ENCODE measurements at places on chromosomes 1 and 21.

GRCh38 chr1:227729881-227730629 is 5.0 kb downstream of the JMJD4 start:
- no peak for DNase-seq

DNA sequence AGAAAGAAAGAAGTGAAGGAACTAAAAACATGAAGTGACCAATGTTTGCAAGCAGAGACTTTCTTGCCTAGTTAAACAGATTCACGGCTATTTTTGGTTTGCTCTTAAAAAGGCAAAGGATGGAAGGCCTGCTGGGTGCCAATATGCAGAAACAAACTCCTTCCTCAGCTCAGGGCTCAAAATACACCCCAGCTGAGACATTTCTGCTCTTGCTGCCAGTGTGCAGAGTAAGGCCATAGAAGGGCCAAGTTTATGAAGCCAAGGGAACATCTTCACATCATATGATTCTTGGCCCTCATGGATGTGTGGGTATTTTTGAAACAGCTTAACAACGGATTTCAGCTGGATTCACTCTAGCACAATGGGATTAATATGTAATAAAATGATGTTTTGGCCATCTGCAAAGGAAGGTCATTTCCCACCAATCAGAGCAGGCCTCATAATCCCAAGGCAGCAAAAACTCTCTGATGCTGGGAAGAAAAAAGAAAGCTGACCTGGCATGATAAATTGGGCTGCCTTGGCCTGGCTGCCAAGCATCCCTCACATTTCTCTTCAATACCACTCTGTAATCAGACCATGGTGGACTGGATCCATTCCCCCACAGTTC is 70.7 kb downstream of the CAPZB start:
- no peak for DNase-seq

GRCh38 chr1:205447457-205448341 is 8.1 kb downstream of the BLACAT1 start:
- DNase-seq, result no peak

GRCh38 chr1:88980870-88981269 is 11.6 kb downstream of the KYAT3 start:
- no peak for DNase-seq

DNA sequence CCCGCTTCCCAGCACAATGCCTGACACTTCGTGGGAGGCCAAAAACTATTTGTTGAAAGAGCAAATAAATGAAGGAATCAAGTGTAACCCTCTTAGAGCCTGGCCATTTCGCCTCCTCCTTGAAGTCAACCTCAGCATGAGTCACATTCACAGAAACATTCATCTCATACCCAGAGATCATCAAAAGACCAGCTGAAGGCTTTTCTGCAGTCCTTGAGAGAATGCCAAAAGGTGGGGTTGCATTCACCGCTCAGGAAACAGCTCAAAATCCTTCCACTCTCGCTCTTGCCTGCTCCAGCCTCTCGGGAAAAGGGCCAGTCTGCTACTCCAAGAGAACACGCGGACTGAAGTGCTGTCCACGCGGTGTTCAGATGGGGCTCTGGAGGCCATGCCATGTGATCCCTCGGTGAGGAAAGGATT is 90.0 kb downstream of the VWA5B1 start:
- DNase-seq, result no peak

GRCh38 chr1:76866566-76866965 is 714 bp upstream of the ST6GALNAC5 start:
- no peak for DNase-seq

DNA sequence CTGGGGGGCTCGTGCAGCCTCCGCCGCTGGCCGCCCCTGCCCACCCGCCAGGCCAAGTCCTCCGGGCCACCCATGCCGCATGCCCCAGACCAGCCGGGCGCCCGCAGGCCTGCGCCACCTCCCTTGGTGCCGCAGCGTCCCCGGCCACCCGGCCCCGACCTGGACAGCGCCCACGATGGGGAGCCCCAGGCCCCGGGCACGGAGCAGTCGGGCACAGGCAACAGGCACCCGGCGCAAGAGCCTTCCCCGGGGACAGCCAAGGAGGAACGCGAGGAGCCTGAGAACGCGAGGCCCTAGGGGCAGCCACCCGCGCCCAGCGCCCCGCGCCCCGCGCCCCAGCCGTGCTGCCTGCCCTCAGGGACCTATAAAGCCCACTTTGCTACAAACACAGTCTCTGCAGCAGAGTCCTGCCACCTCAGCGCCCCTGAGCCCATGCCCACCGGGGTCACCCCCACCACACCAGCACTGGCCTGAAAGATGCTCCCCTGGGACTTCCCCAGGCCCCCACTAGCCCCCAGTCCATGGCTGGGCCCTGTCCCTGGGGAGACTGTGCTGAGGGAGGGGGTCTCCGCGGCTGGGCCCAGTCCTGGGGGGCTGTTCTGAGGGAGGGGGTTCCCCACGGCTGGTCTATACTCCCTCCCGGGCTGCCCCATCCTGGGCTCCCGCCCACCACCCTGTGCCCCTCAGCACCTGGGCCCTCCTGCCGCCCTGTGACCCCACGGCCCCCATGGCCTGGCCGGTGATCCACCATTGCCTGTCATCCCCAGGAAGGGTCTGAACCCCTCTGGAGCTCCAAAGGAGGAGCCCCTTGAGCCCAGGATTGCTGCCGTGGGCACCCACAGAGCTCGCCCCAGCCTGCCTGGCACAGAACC is 8.6 kb downstream of the TNFRSF18 start:
- no peak for DNase-seq

DNA sequence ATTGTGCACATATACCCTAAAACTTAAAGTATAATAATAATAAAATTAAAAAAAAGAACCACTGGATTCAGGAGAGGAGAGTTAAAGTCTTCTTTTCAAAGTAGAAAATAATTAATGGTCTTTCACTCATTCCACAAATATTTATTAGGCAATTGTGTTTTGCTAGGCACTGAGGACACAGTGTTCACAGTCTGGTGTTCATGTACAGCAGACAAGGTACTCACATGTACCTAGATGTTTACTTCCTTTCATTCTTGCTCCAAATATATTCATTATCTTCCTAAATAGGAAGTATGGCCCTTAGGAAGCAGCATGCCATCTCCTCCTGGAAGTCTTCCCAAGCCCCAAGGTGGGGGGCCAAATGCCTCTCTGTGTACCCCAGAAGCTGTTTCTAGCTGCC is 265.0 kb downstream of the NPHP4 start:
- DNase-seq, result no peak

DNA sequence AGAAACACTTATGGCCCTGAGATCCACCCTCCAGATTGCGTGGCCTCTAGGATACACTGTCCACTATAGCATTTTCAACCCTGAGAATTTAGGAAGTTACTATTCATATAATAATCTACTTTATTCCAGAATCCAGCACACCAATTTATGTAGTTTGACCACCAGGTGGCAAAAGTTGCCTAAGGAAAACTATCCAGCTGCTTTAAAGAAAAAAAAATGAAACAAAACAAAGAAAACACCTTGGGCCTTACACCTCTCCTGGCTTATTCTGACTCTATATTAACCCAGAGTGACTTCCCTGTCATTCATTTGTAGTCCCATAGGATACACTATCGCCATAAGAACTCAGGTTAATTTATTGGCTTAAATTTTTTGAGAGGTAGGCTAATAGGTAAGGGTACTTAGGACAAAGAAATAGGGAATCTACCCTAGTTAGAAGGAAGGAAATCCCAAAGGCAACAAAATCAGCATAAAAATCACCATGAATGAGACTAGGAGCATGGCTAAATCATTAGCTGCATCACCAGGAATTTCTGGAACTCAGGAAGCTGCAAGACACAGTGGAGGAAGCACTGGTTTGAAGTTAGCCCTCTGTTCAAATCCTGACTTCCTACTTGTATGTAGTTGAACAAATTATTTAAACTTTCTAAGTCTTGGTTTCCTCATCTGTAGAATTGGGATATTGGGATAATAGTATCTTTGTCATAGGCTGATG is 107.5 kb downstream of the SPAG17 start:
- DNase-seq, result no peak

Data from GOT3 (cell line).